T-helper 17 cell (primary cell): ENCODE measurements at places on chromosomes 1 and 21. TPM values are rescaled to one million over a fixed set of nuclear protein-coding genes. Genes with fewer than 3 reads are reported as not detected.

STRIP1 gene
- total RNA-seq: 70.1 TPM

DNA sequence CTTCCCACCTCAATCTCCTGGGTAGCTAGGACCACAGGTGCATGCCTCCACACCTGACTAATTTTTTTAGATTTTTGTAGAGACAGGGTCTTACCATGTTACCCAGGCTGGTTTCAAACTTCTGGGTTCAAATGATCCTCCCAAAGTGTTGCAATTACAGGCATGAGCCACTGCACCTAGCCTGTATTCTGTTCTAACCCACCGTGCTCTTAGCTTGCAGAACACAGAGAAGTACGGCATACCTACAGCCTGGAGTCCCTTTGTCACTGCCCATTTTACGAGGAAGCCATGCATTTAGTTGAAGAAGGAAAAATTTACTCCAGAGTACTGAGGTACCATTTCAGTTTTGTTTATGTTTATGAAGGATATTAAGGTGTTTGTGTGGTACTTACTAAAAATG, 29.7 kb upstream of the NEXN start:
- DNase-seq: no peak

GRCh38 chr1:50529510-50529909, 106.3 kb upstream of the DMRTA2 start:
- DNase-seq: no peak

DNA sequence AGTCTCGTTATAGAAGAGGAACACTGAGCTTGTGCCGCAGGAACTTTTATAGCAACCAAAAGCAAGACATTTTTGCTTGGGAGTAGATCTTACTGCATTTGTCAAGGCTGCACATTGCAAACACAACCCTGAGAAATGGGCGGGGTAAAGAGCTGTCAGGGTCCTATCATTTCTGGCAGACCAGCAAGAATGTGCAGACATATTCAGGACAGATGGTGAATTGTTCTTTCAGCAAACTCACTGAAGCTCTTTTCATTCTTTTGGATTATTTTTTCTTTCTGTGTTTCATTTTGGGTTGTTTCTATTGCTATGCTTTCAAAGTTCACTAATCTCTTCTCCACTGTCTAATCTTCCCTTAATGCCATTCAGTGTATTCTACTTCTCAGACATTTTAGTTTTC, 5.1 kb upstream of the ACTN2 start:
- no peak for DNase-seq
